ENCODE measurements at places on chromosomes 7 and 10.
A peak's percentile ranks its signal among the peaks of the same experiment; 100 is the strongest.

GRCh38 chr7:36019538-36019937 is 133.5 kb upstream of the EEPD1 start:
- no peak for DNase-seq

GRCh38 chr10:126060261-126060931 is 164.0 kb downstream of the FANK1 start:
- no peak for DNase-seq

- DNase-seq = no peak
These were observed 83.0 kb upstream of the INSYN2A start for GRCh38 chr10:127279334-127279774.

- no peak for DNase-seq
These were observed 339.2 kb upstream of the ADARB2 start for GRCh38 chr10:2076528-2076927.

DNA sequence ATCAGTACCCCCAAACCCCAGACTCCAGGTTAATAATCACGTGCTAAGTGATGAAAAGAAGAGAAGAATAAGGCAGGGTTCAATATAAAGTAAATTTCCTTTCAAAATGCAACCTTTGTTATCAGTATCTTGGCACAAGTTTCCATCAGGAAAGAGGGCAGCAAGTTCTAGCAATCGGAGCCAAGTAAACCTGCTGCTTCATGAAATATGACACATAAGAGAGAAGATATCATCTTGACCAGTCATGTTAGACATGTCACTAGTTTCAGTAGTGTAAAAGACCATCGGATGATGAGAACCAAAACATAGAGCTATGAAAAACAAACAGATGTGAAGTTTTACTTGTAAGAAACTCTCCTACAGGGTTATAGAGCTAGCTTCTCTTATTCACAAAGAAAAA is 44.0 kb downstream of the AASS start:
- DNase-seq = no peak

GRCh38 chr7:90311175-90311574 is 9.9 kb downstream of the FAM237B start:
- no peak for DNase-seq

GRCh38 chr7:15681631-15682030 is 4.9 kb downstream of the MEOX2 start:
- DNase-seq = no peak

DNA sequence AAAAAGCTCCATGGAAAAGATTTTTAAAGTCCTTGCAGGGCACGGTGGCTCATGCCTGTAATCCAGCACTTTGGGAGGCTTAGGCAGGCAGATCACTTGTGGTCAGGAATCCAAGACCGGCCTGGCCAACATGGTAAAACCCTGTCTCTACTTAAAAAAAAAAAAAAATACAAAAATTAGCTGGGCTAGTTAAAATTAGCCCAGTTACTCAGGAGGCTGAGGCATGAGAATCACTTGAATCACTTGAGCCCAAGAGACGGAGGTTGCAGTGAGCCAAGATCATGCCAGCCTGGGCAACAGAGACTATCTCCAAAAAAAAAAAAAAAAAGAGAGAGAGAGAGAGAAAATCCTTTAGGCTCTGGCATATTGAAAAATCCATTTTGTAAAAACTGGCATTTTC is 61.9 kb downstream of the CCDC6 start:
- DNase-seq = no peak

- DNase-seq = no peak
These were observed 232.2 kb downstream of the DYNC1I1 start for GRCh38 chr7:96004578-96004977.

- no peak for DNase-seq
These were observed 764.9 kb upstream of the MBL2 start for GRCh38 chr10:53537508-53537907.

GRCh38 chr7:27345164-27345887 is 102.7 kb downstream of the EVX1 start:
- DNase-seq = no peak

DNA sequence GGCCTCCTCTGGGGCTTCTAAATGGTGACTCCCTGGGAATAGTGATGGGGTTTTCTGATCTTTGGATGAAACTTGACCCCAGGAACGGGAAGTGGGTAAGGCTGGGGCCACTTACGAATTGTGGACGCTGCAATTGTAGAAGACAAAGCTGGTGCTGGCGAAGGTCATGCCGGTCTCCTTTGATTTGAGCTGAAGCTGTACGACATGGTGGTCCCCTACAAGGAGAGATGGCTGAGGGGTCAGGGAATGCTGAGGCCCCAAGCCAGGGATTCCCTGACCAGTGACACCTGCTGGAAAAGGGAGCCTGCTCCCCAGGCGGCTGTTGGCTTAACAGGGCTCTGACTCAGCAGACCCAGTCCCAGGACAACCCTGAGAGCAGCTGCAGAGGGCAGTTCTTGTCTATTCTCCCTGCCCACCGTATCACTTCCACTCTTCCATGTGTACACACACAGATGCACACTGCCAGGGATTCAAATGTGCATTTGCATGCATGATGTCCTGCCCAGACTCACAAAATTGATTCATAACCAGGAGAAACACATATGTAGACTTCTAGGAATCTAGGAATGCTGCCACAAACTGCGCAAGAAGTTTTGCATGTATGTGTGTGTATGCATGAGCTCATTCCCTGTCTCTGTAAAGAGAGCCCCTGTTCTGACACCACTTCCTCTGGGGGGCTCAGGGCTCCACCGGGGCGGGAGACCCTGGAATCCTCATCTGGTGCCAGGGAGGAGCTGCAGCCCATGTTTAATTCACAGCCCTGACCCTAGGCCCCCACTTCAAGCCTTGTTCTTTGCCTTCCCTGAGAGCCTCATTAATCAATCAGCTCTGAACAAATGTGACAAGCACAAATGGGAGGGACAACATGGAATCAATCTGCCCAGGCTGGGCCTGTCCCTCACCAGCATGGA is 350.0 kb downstream of the PLXNA4 start:
- DNase-seq = no peak

GRCh38 chr7:70153933-70154332 is 555.7 kb downstream of the AUTS2 start:
- DNase-seq = no peak

GRCh38 chr10:66828957-66829356 is 96.9 kb upstream of the LRRTM3 start:
- no peak for DNase-seq

- DNase-seq = no peak
These were observed 46.1 kb upstream of the SEPTIN7 start for GRCh38 chr7:35754741-35755140.

DNA sequence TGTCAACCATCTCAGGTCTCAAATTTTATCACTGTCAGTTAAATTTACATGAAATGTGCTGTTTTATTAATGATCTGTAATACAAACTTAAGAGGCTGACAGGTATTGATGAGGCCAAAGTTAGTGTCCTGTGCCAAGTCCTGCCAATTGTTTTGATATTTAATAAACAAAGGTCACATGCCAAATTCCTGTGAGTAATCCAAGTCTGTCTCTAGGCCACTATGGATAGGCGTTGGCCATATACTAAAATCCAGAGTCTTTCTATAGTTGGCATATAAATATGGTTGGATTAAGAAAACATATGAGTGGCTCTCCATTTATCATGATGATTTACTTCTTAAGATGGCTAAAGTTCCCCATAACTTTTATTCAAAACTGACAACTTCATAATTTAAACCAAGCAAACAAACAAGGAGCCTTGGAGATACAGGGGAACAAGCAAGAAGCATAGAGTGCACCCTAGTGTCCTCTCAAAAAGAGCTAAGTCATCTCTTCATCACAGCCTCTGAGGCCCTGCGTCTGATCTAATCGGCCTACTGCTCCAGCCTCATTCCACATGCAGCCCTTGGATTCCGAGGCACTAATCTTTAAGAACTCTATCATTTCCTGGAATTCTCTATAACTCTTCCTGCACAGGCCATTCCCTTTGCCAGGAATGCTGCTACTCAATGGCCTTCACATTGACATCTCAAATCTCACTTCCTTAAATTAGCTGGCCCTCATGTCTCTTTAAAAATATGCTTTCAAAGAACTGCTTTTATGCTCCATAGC is 32.7 kb upstream of the NRCAM start:
- DNase-seq = no peak

- DNase-seq = no peak
These were observed 101.7 kb downstream of the HOXA1 start for GRCh38 chr7:26993816-26994810.

DNA sequence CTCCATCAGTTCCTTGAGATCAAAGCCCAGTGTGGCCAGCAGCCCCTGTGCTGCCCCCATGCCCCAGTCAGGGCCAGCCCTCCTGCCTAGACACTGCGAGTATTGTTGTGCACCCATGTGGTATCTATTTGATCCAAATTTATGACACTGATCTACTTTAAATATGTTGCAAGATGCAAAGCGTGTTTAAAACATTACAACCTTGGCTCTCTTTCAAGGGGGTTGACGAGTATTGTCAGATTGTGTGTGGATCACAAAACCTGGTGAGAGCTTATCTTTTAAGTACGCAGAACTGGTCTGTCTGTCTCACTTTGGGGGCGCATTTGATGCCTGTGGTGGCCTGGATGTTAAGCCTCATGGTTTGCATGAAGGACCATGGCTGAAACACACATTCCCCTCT is 108.9 kb downstream of the COL13A1 start:
- no peak for DNase-seq

DNA sequence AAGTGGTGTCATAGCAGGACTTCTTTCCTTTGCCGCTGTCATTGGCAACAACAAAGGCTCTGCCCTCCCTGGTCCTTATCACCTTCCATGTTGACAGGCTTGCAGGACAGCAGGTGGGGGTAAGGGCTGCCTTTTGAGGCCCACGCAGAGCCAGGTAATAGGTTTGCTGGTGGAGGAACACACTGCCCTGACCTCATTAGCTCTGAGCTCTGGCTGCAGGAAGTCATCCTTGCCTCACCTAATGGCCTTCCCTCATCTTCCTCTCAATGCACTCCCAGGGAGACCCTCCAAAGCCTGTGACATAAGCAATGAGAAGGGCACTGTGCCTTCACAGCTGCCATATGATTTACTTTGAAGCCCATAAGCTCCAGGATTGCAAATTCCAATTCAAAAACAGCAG is 1205.2 kb upstream of the AUTS2 start:
- no peak for DNase-seq

DNA sequence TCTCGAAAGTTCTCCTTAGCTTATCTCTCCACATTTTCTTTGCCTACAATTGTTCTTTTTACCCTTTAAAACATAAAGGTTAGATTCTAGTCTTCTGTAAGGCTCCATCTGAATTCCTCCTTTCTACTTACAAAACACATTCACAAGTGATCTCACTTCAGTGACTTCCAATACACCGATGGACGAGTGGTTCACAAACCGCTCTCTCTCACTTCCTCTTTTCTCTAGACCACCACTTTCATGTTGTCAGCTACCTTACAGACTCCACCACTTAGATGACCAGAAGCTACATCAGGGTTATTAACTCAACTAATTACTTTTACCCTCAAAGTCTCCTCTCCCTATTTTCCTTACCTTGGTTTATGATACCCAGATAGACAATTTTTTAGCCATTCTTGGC is 11.8 kb downstream of the MET start:
- no peak for DNase-seq

DNA sequence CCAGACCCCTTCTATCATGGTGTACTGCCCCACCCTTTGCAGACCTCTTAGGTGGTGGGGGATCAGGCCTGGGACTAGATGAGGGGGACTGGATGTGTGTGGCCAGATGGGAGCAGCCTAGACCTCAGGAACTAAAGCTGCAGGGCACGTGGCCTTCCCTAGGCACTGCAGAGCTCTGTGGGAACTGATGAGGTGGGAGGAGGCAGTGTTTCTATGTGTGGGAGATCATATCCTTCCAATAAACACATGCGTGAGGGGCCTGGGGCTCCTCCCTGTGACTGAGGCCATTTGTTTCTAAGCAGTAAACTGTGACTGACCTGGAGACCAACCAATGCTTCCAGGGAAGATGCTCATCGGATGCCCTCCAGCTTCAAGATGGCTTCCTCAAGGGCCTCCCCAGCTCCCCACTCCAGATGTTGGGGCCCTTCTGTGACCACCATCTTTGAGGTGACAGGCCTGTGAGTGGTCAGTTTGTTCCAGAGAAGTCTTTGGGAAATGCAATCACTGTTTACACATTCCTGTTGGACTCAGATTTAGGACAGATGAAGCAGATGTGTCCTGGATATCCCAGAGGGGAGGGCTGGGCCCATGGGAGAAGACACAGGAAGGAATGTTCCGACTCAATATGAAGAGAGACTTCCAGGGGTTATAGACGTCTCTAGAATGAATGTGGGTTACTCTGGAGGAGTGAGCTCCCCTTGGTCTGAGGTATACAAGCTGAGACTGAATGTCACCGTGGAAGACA is 23.6 kb upstream of the ZCCHC24 start:
- DNase-seq = no peak

- DNase-seq = no peak
These were observed 32.1 kb upstream of the RHEB start for GRCh38 chr7:151551820-151552219.

- DNase-seq = peak; percentile 61
These were observed 38.3 kb downstream of the LRRC72 start for GRCh38 chr7:16564909-16565426.

- DNase-seq = peak; percentile 48
These were observed 83.9 kb downstream of the JAZF1 start for GRCh38 chr7:28096713-28097112.

DNA sequence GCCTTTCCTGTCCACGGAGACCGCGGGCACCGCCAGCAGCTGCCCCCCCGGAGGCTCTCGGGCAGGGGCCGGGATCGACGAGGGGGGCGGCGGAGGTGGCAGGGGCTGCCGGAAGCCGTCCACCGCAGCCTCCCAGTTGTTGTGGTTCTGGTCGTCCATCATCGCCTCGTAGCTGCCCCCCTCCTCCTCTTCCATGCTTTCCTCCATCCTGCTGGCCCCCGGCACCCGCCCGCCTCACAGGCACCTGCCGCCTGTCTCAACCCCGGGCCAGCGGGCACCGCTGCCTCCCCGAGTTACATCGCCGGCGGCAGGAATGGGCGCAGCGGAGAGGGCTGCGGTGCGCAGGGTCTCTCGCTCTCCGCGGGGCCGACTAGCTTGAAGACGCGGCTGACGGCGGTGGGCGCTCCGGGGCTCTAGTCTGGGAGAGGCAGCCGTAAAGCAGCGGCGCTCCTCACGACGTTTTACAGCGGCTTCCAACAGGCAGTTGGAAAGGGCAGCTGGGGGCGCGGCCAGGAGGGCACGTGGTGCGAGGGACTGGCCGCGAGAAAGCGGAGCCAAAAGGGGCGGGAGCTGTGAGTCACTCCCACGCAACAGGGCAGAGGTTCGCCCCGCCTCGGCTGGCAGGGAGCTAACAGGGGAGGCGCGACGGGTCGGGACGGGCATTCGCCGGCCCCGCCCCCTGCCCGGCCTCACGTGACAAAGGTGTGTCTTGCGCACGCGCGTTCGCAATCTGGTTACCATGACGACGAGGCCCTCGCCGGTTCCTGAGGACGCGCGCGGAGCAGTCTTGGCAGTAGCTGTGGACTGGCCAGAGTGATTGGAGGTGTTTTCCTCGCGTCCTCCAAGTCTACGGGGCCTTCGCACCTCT is at the start of gene CACUL1:
Gene CACUL1, minus strand, starts transcription at position 415 of the 868 bp plus-strand sequence. Its CDS starts 208 bp downstream, at position 207.
- peak; percentile 100 for DNase-seq

GRCh38 chr7:107690611-107691010 is 30.0 kb downstream of the SLC26A4 start:
- no peak for DNase-seq

GRCh38 chr10:2929480-2930258 is 137.7 kb upstream of the PFKP start:
- DNase-seq = no peak
